ENCODE measurements at places on chromosomes 7 and 10. TPM values are rescaled to one million over a fixed set of nuclear protein-coding genes. Genes with fewer than 3 reads are reported as not detected.

GRCh38 chr7:28038175-28038797 lies 142.3 kb downstream of the JAZF1 start:
- H3K27ac ChIP-seq, result peak overlapping the region; percentile 77
- H3K4me1 ChIP-seq, result peaks cover 23% of the 10 kb centered on the region
- H3K27me3 ChIP-seq, result no peaks in the 10 kb centered on the region
- no peaks in the 10 kb centered on the region for H3K36me3 ChIP-seq
- no peak for DNase-seq
- no peak overlapping the region for H3K4me3 ChIP-seq

GRCh38 chr7:155228894-155229293 lies 68.8 kb upstream of the INSIG1 start:
- H3K4me3 ChIP-seq, result no peak overlapping the region
- no peaks in the 10 kb centered on the region for H3K27me3 ChIP-seq
- H3K27ac ChIP-seq, result no peak overlapping the region
- H3K4me1 ChIP-seq, result no peaks in the 10 kb centered on the region
- DNase-seq, result no peak

GRCh38 chr10:29499993-29500537 lies 134.7 kb downstream of the SVIL start:
- H3K4me3 ChIP-seq, result no peak overlapping the region
- no peaks in the 10 kb centered on the region for H3K4me1 ChIP-seq
- H3K27ac ChIP-seq, result no peak overlapping the region
- H3K36me3 ChIP-seq, result peaks cover 3% of the 10 kb centered on the region

- H3K27ac ChIP-seq, result no peak overlapping the region
- H3K4me1 ChIP-seq, result no peaks in the 10 kb centered on the region
- DNase-seq, result no peak
Observed at GRCh38 chr10:9800571-9800970, 1217.1 kb upstream of the CELF2 start.

GRCh38 chr10:110399106-110399964 lies 94.6 kb upstream of the SMNDC1 start:
- H3K27ac ChIP-seq, result peak overlapping the region; percentile 98
- peak; percentile 95 for DNase-seq
- H3K4me1 ChIP-seq, result peaks cover 55% of the 10 kb centered on the region
- no peaks in the 10 kb centered on the region for H3K36me3 ChIP-seq
- no peaks in the 10 kb centered on the region for H3K27me3 ChIP-seq

DNA sequence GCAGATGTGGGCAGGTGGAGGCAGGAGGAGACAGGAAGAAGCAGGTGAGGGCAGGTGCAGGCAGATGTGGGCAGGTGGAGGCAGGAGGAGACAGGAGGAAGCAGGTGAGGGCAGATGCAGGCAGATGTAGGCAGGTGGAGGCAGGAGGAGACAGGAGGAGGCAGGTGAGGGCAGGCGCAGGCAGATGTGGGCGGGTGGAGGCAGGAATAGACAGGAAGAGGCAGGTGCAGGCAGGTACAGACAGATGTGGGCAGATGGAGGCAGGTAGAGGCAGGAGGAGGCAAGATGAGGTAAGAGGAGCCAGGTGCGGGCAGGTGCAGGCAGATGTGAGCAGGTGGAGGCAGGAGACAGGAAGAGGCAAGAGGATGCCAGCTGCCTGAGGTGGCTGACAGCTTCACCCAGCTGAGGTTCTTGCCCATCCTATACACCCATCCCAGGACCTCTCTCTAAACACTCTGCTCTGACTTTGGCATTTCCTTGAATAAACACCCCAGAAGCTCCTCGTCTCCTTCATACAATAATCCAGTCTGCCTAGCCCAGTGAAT lies 33.0 kb downstream of the PTPRE start:
- peaks cover 44% of the 10 kb centered on the region for H3K4me1 ChIP-seq
- no peak overlapping the region for H3K27ac ChIP-seq
- no peaks in the 10 kb centered on the region for H3K27me3 ChIP-seq
- no peak overlapping the region for H3K4me3 ChIP-seq
- H3K36me3 ChIP-seq, result no peaks in the 10 kb centered on the region
- no peak for DNase-seq

- no peaks in the 10 kb centered on the region for H3K4me1 ChIP-seq
- no peaks in the 10 kb centered on the region for H3K27me3 ChIP-seq
- H3K36me3 ChIP-seq, result no peaks in the 10 kb centered on the region
- DNase-seq, result no peak
- no peak overlapping the region for H3K27ac ChIP-seq
Observed at GRCh38 chr7:71784180-71784579, 628.0 kb downstream of the CALN1 start.

GRCh38 chr10:12184165-12184564 lies 11.5 kb downstream of the NUDT5 start:
- no peaks in the 10 kb centered on the region for H3K27me3 ChIP-seq
- H3K27ac ChIP-seq, result no peak overlapping the region
- peaks cover 14% of the 10 kb centered on the region for H3K4me1 ChIP-seq
- H3K36me3 ChIP-seq, result no peaks in the 10 kb centered on the region

- no peak for DNase-seq
- no peaks in the 10 kb centered on the region for H3K27me3 ChIP-seq
- H3K36me3 ChIP-seq, result no peaks in the 10 kb centered on the region
- no peak overlapping the region for H3K27ac ChIP-seq
- H3K4me1 ChIP-seq, result no peaks in the 10 kb centered on the region
Observed at GRCh38 chr10:66307826-66308225, 618.0 kb upstream of the LRRTM3 start.

DNA sequence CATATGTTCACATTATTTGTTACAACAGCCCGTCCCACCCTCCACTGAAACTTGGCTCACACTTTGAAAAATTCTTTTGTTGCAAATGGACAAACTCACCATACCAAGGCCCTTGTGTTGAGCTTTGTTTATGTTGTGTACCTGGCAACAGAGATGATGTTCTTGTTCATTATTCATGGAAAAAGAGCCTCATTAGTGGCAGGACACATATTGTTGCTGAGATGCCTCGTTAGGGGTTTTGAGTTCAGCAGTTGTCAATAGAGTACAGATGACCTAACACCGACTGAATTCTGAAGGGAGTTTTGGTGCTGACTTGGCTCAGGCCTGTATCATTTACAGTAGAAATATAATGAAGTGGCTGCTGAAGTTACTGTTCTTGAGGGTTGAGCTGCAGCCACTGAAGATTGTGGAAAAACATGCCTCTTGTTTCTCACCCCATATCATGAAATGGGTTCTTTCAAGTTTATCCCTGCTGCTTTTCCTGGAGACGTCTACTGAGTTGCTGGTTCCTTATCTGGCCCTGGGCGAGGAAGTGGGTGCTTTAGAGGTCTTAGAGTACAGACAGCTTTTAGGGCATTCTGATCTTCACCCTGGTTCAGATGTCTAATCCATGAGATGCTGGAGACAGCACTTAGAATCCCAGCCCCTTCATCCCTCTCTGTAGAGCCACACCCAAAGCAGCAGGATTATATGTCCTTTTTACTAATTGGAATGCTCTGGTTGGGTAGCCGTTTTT lies 149.7 kb downstream of the WNT2 start:
- no peak overlapping the region for H3K27ac ChIP-seq
- H3K4me3 ChIP-seq, result no peak overlapping the region
- no peak for DNase-seq
- H3K4me1 ChIP-seq, result peaks cover 15% of the 10 kb centered on the region
- no peaks in the 10 kb centered on the region for H3K36me3 ChIP-seq

DNA sequence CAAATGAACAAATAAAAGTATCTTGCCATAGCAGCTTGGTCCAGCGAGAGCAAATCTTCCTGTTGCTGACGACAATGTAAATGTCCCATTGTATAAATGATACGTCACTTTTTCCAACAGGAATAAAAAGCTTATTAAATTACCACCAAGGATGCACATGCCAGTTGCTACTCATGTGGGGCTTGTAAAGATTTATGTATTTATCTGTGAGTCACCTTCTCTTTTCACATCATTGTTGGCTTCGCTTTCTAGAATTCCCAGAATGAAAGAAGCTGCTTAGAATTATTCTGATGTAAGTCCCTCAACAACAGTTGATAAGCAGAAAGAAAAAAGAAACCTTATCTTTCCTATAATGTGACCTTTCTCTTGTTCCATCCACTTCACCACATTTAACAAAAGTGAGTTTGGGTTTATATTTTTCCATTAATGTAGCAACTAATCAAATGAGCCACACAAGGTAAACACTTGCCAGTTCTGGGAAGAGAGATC lies 22.4 kb downstream of the DNAJC12 start:
- peak; percentile 56 for DNase-seq
- H3K4me1 ChIP-seq, result no peaks in the 10 kb centered on the region
- no peaks in the 10 kb centered on the region for H3K36me3 ChIP-seq
- H3K27me3 ChIP-seq, result no peaks in the 10 kb centered on the region

- DNase-seq, result peak; percentile 95
- no peak overlapping the region for H3K4me3 ChIP-seq
- H3K4me1 ChIP-seq, result peaks cover 50% of the 10 kb centered on the region
Observed at GRCh38 chr10:93436591-93437085, 45.5 kb downstream of the MYOF start.

- H3K27me3 ChIP-seq, result no peaks in the 10 kb centered on the region
- no peak overlapping the region for H3K27ac ChIP-seq
- H3K4me3 ChIP-seq, result no peak overlapping the region
- H3K36me3 ChIP-seq, result no peaks in the 10 kb centered on the region
Observed at GRCh38 chr10:131865223-131865917, 35.4 kb upstream of the PPP2R2D start.

GRCh38 chr10:103227416-103227815 lies 18.3 kb upstream of the RPEL1 start:
- no peaks in the 10 kb centered on the region for H3K27me3 ChIP-seq
- no peak overlapping the region for H3K27ac ChIP-seq
- no peak for DNase-seq

- no peaks in the 10 kb centered on the region for H3K36me3 ChIP-seq
- no peaks in the 10 kb centered on the region for H3K27me3 ChIP-seq
- peaks cover 17% of the 10 kb centered on the region for H3K4me1 ChIP-seq
- no peak overlapping the region for H3K27ac ChIP-seq
- DNase-seq, result no peak
- H3K4me3 ChIP-seq, result no peak overlapping the region
Observed at GRCh38 chr10:16746856-16747255, 70.4 kb downstream of the RSU1 start.

- no peak overlapping the region for H3K27ac ChIP-seq
- no peaks in the 10 kb centered on the region for H3K36me3 ChIP-seq
- no peaks in the 10 kb centered on the region for H3K27me3 ChIP-seq
- DNase-seq, result no peak
- H3K4me3 ChIP-seq, result no peak overlapping the region
Observed at GRCh38 chr7:142024547-142024946, 28.9 kb downstream of the MGAM start.

- no peak for DNase-seq
- H3K4me1 ChIP-seq, result peaks cover 22% of the 10 kb centered on the region
- H3K27me3 ChIP-seq, result no peaks in the 10 kb centered on the region
- peak overlapping the region; percentile 72 for H3K4me3 ChIP-seq
- peak overlapping the region; percentile 95 for H3K27ac ChIP-seq
- no peaks in the 10 kb centered on the region for H3K36me3 ChIP-seq
Observed at GRCh38 chr7:92717623-92717992, 118.8 kb downstream of the CDK6 start.

DNA sequence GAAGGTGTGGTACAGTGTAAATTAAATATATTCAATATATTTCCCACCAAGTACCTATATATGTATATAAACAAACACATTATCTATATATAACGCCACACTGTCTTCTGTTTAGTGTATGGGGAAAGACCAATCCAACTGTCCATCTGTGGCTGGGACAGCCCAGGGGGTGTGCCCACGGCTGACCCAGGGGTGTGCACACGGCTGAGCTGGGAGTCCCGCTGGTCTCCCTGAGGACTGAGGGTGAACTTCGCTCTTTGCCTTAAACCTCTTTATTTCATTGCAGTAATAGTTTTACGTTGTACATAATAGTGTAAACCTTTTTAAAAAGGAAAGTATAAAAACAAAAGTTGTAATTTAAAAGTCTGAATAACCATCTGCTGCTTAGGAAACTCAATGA lies 6.3 kb downstream of the EN2 start:
- H3K27ac ChIP-seq, result no peak overlapping the region
- H3K27me3 ChIP-seq, result peaks cover 100% of the 10 kb centered on the region
- H3K4me3 ChIP-seq, result no peak overlapping the region
- no peaks in the 10 kb centered on the region for H3K36me3 ChIP-seq
- no peaks in the 10 kb centered on the region for H3K4me1 ChIP-seq

- H3K27ac ChIP-seq, result no peak overlapping the region
- H3K4me1 ChIP-seq, result no peaks in the 10 kb centered on the region
- no peak overlapping the region for H3K4me3 ChIP-seq
- H3K27me3 ChIP-seq, result peaks cover 7% of the 10 kb centered on the region
- no peak for DNase-seq
- H3K36me3 ChIP-seq, result no peaks in the 10 kb centered on the region
Observed at GRCh38 chr7:134365341-134366054, 48.8 kb upstream of the SLC35B4 start.

Gene CPN1
- not detected for total RNA-seq

Gene GOLGA7B
- total RNA-seq, result not detected

Gene ABCC2
- total RNA-seq, result 1.7 TPM

Gene PMS2
- 15.9 TPM for total RNA-seq

Gene NCOA4
- total RNA-seq, result 127 TPM

Gene CLCN1
- not detected for total RNA-seq

Gene NPC1L1
- total RNA-seq, result not detected

Gene SPDYE16
- 0.22 TPM for total RNA-seq

Gene NPSR1
- not detected for total RNA-seq

Gene TMEM26
- total RNA-seq, result 0.23 TPM

Gene ARHGAP12
- 19.2 TPM for total RNA-seq

Gene GPRIN2
- not detected for total RNA-seq

Gene FGL2
- total RNA-seq, result not detected

Gene ANXA8
- total RNA-seq, result not detected

Gene EIF5AL1
- 0.28 TPM for total RNA-seq

Gene ZNF503
- total RNA-seq, result 2.7 TPM

Gene LEP
- not detected for total RNA-seq

All from endothelial cell of umbilical vein (primary cell).